ENCODE measurements at places on chromosomes 3 and 15. TPM values are rescaled to one million over a fixed set of nuclear protein-coding genes. Genes with fewer than 3 reads are reported as not detected.

Gene SEMA3G
- total RNA-seq, result 0.13 TPM

Gene MFSD1
- total RNA-seq, result 55.9 TPM

Gene PIF1
- total RNA-seq, result 20.1 TPM

Gene SGO1
- 22.5 TPM for total RNA-seq

Gene LCTL
- 1.3 TPM for total RNA-seq

Gene CERS3
- not detected for total RNA-seq

Gene HTR3E
- total RNA-seq, result not detected

Gene TEX9
- 0.16 TPM for total RNA-seq

Gene TRIM71
- total RNA-seq, result under 0.01 TPM

Gene TMEM207
- not detected for total RNA-seq

Gene COL6A5
- total RNA-seq, result not detected

Gene SLC51A
- total RNA-seq, result not detected

Measured in SJSA1 (cell line).